Midbrain (tissue), 1 donor: ENCODE measurements at places on chromosomes 11 and 22.

DNA sequence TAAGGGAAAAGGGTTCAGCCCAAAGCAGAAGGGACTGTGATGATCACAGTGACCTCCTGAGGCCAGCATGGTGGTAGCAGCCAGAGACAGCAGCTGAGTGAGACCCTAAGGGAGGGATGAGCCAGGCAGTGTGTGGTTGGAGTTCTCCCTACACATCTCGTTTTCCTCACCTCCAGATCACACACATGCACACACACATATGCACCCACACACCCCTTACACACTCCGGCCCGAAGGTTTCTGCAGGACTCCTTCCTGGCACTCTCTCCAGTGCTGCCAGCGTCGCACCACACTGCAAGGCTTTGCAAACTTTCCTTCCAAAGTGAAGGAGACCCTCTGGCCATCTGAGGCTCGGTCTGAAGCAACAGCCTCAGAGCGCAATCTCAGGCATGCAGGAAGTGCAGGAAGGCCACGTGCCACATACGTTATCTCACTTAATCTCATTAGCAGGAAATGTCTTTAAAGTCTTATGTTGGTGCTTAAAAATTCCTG lies 26.9 kb upstream of the TP53I11 start:
- DNase-seq, result no peak

DNA sequence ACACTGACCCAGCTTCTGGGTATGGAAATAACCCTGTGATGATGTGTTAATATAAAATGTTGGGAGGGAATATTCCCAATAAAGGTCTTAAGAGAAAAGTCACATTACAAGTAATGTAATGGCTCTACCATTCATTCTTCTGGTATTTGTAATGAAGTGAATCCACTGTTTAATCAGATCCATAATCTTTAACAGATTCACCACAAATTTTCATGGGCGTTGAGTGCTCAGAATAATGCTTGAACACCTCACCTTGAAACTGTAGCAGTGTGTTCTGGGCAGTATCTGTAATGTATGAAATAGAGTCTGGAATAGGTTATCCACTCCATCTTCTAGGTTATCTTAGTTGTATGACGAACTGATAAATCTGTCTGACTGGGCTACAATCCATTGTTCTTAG lies 26.6 kb upstream of the CRTAM start:
- no peak for DNase-seq

GRCh38 chr11:14261066-14261465 lies 97.9 kb downstream of the RRAS2 start:
- DNase-seq, result no peak

DNA sequence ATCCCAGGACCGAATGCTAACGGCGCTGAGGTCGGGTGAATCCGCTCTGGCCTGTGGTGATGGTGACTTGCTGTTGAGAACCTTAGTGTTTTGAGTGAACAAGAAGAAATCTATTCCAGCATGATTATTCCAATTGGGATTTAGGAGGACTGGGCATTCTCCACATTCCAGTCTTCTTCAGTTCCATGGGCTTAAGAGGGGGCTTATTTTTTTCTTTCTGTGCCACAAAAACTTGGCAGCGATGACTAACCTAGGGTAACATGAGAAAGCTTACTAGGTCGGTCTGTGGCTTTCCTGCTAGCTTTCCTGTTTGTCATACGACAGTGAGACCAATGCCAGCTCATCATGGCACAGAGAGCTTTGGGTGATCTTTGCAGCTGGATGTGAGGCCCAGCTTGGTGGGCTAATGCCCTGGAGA lies 62.9 kb upstream of the ATXN10 start:
- DNase-seq, result no peak

DNA sequence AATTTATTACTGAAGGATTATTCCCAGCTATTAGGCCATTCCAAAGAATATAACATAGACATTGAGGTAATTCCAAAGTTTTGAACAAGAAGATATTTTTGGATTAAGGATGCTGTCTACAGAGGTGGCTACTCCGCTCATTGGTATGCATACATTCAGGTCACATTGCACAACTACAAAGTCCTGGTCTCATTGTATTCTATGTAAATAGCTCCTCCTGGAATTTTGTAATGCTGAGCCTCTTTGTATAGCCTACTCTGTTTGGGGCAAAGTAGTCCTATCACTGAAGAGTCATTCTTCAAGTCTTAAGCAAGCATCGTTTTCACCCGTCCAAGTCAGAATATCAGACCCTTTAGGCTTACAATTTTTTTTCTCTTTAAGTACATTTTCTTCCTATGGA lies 142.4 kb downstream of the KIF18A start:
- no peak for DNase-seq
